CD4-positive, alpha-beta T cell treated with Interferon alpha-2 for 1 hour (primary cell): ENCODE measurements at places on chromosomes 11 and 22.

DNA sequence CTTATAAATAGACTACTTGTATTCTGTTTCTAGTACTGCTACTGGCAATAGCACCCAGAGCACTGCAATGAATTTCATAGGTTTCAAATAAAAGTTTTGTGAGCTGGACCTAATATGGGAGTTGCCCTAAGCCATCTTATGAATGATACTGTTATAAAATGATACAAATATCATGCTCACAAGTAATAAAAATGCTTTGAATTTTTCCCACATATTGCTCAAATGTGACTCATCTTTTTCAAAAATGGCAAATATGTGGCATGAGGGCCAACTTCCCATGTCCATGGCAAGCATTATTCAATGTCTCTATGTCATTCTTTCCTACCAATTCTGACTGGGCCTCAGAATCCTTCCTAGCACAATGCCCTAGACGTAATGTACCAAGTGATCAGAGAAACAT is 137.6 kb downstream of the TRPC6 start:
- no peak for DNase-seq

DNA sequence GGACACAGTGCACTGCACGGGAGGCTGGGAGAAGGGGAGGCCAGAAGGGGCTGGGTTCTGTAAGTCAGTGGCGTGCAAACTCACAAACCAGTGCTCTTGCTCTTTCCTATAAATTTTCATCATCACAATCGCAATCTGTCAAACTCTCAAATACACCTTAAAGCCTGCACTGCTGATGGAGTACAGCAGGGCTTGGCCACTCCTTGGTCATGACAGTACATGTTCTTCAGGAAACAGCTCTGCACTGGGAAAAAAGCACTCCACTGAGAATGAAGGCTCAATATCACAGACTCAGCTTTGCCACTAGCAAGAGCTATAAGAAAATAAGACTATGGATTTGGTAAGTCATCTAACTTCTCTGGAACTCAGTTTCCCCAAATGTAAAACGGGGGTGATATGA is 111.0 kb downstream of the RBFOX2 start:
- DNase-seq = no peak

GRCh38 chr11:126113515-126113957 is 50.9 kb upstream of the CDON start:
- DNase-seq = no peak

DNA sequence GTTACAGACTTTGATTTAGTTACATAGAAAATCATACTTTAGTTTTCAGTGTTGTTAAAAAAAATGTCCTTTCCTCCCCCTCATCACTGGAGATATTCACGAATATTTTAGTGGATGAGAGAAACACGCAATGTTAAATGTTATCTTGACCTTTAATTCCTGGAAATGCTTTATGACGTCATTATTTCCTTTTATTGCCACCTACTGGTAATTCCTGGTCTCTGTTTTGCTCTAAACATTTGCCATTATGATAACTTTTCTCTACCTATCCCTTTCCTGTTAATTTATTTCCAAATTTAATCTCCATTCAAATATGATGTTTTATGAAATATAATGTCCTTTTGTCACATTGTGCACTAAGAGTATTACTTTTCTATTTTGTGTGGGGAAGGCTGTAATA is 770.6 kb downstream of the FAM181B start:
- DNase-seq = peak; percentile 61

- DNase-seq = no peak
Observed at GRCh38 chr11:70200212-70200844, 2.8 kb upstream of the FADD start.

DNA sequence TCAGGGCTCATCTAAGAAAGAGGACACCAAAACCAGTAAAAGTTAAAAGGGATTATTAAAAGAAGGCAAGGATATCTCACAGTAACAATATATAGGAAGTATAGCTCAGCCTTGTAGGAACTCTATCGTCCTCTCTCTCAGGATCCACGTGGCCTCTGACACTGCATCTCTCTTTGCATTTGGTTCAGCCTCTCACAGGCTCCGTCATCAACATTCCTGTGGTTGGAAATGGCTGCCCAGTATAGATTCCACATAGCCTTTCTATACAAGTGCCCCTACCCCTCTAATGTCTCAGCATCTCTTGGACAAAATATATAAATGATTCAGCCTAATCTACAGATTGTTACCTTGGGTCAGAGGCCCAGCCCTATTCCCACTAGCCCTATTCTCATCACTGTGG is 101.3 kb upstream of the DBX1 start:
- DNase-seq = no peak

GRCh38 chr11:7585816-7586215 is 72.0 kb downstream of the PPFIBP2 start:
- DNase-seq = no peak
